ENCODE measurements at places on chromosomes 7 and 10. TPM values are rescaled to one million over a fixed set of nuclear protein-coding genes. Genes with fewer than 3 reads are reported as not detected.

Gene CAV1
- 32.3 TPM for polyA plus RNA-seq

Gene ZNF736
- polyA plus RNA-seq = 18.4 TPM

- DNase-seq = no peak
These were observed 56.7 kb upstream of the SEMA3A start for GRCh38 chr7:84251277-84251781.

GRCh38 chr7:34530259-34530658 lies 127.8 kb upstream of the NPSR1 start:
- DNase-seq = no peak

DNA sequence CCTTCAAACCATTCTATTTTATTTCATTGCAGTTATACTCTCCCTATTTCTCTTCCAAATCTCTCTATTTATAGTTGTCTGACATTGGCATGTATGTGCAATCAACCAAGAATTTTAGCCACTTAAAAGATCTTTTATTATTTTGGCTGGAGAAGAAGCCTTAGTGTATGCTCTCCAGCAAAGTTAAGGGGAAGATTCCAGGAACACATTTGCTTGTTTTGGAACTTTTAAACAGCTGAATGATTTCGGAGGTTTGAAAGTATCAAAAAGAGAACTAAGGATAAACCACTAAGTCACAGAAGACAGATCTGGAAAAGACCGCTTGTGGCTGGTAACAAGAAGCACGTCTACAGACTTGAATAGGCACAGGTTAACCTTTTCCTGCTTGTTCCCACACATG lies 182.2 kb upstream of the FZD1 start:
- no peak for DNase-seq

Gene INHBA
- polyA plus RNA-seq = 5.1 TPM

- no peak for DNase-seq
These were observed 60.8 kb downstream of the MDH2 start for GRCh38 chr7:76108540-76109233.

Measured in right renal cortex interstitium (tissue), 3 donors.